Diencephalon (tissue), 1 donor: ENCODE measurements at places on chromosomes 3 and 15. TPM values are rescaled to one million over a fixed set of nuclear protein-coding genes. Genes with fewer than 3 reads are reported as not detected.

Gene HIGD1A
- 159 TPM for total RNA-seq

Gene MAP1A
- total RNA-seq: 97.6 TPM

Gene ATP13A4
- 30.7 TPM for total RNA-seq

Gene NDN
- total RNA-seq: 130 TPM

Gene FAM107A
- total RNA-seq: 25.1 TPM

Gene ANKRD34C
- total RNA-seq: 0.92 TPM

Gene PP2D1
- not detected for total RNA-seq
